ENCODE measurements at places on chromosomes 6 and 20.
A peak's percentile ranks its signal among the peaks of the same experiment; 100 is the strongest.

DNA sequence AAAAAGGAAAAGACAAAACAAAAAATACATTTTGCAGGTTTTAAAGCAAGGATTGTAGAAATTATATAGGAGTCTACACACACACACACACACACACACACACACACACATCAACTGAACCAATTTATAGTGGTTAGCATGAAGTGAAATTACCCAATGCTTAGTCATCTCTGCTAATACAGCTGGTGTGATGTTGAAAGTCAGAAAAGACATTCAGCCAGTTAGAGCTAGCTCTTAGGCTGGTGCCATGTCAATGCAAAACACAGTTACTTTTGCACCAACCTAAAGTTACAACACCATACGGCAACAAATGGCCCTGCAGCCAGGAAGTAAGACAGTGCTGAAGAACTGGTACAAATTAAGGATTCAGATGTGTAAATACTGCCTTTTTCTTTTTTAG lies 15.2 kb downstream of the FAM210B start:
- DNase-seq: peak; percentile 96

- no peak for DNase-seq
These were observed 160.4 kb downstream of the BTBD9 start for GRCh38 chr6:38479331-38479730.

DNA sequence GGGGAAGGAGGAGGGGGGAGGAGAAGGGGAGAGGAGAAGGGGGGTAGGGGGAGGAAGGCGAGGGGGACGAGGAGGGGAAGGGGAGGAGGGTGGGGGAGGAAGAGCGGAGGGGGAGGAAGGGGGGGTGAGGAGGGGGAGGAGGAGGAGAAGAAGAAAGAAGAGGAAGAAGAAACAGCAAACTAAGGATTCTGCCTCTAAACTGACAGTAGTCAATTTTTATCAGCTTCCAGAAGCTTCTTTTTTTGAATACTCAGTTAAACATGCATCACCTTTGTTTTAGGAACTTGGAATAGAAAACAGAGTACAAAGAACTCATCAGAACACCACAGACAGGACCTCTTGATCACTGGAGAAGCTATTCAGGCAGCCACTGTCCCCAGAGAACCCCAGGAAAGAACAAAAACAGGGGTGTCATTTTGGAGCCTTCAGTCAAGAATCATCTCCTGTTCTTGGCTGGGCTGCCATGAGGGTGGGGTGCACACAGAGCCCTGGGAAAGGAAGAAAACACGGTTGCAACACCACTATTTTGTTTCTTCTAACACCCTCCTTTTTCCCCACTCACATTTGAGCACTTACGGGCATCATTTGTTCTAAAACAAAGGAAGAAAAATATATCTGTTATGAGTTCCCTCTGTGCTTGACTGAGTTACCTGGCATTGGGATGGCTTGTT lies 67.4 kb downstream of the TMEM170B start:
- DNase-seq: peak; percentile 25

DNA sequence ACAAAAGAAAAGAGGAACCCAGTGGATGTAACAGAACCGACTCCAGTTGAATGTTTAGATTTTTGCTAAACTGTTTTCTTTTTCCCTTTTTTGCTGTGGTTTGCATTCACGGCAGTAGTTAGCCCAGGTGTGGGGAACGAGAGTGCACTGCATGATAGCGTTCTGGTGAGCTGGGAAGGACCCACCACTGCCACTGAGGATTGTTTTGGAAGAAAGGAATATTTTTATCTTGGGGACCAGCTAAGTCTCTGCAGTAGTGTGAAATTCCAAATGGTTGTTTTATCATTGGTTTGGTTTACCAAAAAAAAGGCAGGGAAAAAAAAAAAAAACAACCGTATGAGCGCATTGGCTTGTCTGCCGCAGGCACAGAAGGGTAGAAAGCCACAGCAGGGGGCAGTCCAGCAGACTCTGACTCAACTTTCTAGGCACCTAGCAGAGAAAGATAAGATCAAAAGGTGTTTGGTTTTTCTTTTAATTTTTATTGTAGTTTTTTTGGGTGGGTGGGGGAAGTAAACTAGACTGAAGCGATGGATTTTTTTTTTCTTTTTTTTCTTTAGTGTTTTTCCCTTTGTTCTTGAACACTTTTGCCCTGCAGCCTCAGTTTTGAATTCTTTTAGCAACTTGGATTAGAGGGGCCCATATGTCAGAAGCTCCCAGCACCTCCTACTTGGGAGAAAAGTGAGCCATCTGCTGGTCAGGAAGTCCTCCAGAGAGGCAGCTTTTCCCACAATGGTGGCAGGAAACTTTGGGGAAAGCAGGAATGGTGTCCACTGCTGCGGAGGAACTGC lies 13.5 kb upstream of the RAB5IF start:
- no peak for DNase-seq

DNA sequence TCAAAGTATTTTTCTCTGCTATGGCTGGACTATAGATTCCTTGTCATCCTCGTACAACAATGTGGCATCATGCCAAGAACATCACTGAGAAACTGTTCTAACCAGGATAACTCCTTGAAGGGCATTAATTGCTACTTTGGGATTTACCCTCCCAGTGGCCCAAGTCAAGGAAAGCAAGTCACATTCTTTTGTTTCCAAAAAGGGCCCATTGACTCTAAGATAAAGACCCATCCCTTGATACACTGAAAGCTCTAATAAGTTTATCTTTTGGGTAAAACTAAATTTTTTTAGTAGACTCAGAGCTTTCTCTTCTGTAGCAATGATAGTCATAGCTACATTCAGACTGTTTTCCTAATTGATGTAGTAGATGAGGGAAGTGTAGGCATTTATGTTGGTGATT lies at the start of gene OR2J3:
Gene OR2J3, plus strand, starts transcription at position 301 of the 400 bp plus-strand sequence. CDS start 3,833 bp downstream, outside the sequence.
- no peak for DNase-seq

DNA sequence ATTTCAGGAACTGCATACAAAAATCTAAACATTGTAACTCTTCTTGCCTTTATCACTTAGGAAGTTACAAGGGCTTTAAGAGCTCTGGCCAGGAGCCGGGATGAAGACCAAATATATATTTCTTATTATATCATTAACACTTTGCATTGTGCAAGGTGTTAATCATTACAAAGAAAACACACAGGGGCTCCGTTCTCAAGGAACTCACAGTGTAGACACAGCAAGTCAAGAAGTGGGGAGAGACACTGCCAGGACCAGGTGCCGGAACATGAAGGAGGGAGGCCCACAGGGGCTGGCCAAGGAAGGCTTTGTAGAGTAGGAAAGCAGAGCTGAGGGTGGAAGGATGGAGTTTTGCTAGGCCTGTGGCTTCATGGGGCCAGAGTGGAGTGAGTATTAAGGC lies 17.4 kb downstream of the ITPR3 start:
- no peak for DNase-seq

DNA sequence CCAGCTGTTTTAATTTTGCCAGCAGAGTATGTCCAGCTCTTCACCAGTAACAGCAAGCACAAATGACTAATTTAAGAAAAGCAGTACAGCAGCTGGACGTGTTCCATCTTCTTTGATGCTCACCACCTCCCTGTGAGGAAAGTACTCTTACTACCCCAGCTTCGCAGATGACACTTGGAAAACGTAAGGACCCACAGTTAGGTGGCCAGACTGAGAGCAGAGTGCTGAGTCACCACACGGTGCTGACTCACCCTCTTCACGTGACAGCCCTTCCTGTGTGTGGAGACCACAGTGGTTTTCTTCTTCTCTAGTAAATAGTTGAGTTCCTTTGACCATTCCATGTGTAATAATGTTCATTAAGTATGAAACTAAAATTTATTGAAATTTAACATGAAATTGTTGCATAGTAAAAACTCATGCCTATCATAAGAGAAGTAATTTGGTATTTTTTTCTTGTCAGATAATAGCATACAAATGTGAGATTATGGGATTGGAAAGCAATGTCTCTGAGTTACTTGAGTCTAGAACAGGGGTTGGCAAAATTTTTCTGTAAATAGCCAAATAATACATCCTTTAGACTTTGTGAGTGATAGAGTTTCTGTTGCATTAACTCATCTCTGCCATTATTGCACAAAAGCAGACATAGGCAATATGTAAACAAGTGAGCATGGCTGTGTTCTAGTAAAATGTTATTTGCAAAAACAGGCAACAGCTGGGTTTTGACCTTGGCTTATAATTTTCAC lies 76.6 kb downstream of the SLX4IP start:
- peak; percentile 98 for DNase-seq

DNA sequence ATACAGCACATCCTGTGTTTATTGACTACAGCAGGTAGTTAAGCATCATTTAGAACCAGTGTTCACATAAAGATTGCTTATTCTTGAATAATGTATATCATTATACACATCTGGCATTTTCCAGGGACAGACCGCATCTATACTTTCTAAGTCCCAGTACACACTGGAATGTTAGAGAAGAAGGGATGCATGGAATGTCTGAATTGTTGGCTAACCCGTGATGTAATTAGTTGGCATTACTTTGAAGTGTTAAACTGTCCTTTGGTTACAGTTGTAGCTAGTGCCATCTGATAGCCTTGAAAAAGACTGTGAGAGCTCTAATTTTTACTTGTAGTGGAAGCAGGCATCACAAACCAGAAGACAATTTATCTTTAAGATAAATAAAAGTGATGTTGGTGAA lies 29.8 kb upstream of the MCHR2 start:
- no peak for DNase-seq

DNA sequence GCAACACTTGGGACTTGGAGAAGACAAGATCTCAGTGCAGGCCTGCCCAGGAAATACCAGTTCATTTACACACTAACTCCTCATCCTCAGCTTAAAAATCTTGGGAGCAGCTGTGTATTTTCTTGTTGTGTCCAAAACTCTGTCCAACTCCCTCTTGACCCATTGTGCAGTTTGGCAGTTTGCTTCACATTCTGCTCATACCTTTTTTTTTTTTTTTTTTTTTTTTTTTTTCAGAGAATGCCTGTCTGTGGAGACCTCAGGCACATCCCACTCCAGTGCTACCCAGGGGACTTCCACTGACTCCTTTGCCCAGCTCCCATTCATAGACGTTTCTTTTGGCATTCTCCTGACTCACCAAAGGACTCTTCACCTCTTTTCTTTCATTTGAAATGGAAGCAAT lies 265.8 kb upstream of the TCF21 start:
- no peak for DNase-seq

DNA sequence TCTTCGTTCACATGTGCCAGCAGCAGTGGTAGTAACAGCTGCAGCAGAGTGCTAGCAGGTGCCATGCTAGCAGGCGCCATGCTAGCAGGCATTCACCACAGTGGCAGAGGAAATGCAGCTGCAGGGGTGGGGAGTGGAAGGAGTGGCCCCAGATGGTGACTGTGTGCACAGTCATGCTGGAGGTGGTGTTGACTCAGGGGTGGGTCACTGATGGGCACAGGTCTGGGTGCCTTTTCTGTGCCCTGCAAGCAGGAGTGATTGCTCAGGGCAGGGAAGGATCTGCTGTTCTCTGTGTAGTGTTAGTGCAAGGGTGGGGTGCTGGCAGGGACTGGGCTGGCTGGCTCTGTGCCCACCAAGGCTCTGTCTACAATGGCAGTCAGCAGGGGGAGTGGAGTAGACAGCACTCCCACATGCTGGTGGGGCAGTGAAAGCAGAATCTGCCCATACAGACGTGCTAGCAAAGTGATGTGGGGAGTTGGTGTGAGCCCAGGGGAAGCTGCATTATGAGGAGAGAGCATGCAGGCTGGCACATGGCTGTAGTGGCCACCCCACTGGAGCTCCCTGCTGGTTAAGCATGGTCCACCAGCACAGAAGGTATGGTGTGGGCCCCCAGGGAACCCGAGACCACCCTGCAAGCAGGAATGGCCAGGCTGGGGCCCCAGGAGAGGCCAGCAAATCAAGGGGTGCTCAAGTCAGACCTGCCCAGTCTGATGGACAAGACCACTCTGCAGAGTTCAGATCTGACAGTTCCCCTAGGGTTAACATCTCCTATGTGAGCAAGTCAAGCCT lies 11.4 kb upstream of the TSPYL4 start:
- no peak for DNase-seq

DNA sequence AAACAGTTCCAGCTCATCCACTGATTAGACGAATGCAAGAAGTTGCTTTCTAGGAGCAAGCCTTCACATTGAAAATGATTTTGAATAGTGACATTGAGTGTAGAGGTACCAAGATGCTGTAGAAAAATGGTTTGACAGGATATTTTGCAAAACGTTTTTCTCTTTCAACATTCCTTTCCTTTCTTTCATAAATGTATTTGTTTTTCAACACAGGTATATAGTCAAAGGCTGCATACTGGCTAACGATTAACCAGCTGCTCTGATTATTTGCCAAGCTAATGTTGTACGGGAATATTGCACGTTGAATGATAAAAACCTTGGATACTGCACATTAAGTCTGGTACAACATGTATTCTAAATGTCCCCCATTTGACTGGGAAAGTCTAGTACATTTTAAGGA lies 78.8 kb upstream of the TENT5A start:
- no peak for DNase-seq

DNA sequence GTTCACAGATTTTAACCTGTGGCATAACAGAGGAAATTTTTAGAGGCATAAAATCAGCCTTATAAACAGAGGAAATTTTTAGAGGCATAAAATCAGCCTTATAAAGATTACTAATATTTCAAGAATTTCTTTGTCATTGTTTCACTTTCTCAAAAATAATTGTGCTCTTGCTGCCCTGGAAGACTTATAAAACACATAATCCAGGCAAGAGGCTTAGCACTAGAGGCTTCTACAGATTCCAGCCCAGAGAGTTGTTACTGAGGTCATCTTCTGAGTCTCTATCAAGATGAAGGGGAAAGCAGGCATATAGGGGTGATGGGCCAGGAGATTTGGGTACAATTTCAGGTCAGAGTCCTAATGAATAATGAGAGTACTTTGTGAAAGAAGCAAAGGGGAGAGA lies 85.7 kb downstream of the RFPL4B start:
- no peak for DNase-seq

DNA sequence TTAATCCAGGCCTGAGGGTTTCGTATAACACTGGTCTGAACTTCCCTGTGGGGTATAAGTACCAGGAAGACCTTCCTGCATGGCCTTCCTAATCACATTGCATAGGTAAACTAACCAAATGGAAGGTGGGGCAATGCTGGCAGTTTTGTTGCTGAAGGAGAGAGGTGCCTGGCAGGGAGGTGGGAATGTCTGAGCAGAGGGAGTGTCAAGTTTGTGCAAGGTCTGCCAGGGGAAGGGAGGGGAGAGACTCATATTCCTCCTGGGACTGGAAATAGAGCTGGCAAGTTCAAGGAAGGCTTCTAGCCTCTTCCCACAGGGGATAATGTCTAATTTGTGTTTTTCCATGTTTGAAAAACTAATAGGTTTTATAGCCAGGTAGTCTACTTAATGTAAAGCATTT lies 70.6 kb downstream of the HDDC2 start:
- no peak for DNase-seq

- DNase-seq: no peak
These were observed 63.9 kb upstream of the AKAP12 start for GRCh38 chr6:151175662-151176445.

GRCh38 chr6:142470421-142470820 lies 168.6 kb downstream of the ADGRG6 start:
- DNase-seq: no peak

DNA sequence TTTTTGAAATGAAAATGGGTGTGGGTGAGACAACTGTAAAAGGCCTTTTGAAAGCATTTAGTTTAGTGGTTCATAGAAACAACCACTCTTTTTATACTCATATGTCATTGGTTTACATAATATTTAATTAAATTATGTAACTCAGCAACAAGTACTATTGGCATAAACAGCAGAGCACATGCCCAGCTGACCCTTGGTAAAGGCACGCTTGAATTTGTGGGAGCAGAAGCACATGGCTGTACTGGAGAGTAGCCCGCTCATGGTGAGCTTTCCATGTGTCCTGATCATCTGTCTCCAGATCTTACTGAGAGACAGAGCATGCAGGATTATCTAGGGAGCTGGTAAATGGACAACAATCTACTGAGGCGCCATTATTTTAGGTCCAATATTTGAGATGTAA lies 17.1 kb upstream of the KLHL31 start:
- no peak for DNase-seq

GRCh38 chr6:73866305-73866704 lies 170.3 kb downstream of the CD109 start:
- DNase-seq: no peak
